ENCODE measurements at places on chromosomes 2 and 18. TPM values are rescaled to one million over a fixed set of nuclear protein-coding genes. Genes with fewer than 3 reads are reported as not detected.

SLC23A3 gene
- total RNA-seq: 2.6 TPM

YES1 gene
- total RNA-seq: 81.7 TPM

DNA sequence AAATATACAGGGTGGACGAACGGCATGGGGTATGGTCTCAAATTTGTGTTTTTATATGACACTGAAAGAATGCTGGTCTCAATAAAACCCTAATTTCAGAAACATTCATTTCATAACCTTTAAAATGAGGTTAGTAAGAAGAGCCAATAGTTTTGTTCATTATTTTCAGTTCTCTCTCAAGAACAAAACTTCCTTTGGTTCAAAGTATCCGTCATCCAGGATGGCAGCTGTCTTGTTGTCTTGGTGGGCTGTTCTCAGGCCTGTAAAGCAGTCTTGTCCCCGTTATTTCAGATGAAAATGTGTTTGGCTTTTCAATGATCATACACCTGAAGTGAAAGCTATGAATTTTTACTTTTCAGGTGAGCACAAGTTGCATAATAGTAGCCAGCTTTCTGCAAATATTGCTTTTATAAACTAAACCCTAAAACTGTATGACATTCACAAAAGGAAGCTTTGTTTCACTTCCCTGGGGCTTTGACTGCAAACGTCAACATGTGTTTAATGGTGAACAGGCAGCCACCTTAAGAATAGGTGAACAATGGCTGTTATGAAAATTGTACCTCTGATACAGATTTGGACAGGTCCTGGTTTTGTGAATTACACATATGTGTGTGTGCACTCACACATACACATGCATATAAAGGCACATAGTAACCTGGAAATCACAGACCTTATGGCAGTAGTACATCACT is 2.6 kb downstream of the IL18RAP start:
- DNase-seq: no peak

GRCh38 chr18:36595046-36595817 is 233.6 kb downstream of the TPGS2 start:
- DNase-seq: no peak

DNA sequence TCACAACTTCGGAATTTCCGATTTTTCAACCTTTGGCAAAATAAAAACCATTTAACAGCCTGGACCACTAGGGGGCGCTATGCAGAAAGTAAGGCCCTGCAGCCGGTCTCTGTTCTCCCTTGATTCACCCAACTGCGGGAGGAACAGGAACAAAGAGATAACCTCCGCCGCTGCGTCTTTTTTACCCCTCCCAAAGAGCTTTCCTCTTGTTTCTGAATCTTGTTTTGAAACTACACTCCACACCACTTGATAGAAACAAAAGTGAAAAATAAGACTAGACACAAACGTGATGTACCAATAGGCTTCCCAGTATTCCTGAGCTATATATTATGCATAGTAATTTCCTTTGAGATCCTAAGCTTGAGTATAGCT is 231.2 kb downstream of the MYO3B start:
- DNase-seq: peak; percentile 72

SPC25 gene
- 3.5 TPM for total RNA-seq

- DNase-seq: peak; percentile 40
Measured at GRCh38 chr2:148021059-148021861, at the start of gene MBD5. Gene MBD5, plus strand, starts transcription at chr2:148021091.

CCDC141 gene
- total RNA-seq: not detected

- no peak for DNase-seq
Measured at GRCh38 chr18:21486905-21487437, 113.5 kb downstream of the ESCO1 start.

Measured in MCF 10A (cell line).